ENCODE measurements at places on chromosomes 13 and 19. TPM values are rescaled to one million over a fixed set of nuclear protein-coding genes. Genes with fewer than 3 reads are reported as not detected.

Gene CTU1
- total RNA-seq: 5.6 TPM

DNA sequence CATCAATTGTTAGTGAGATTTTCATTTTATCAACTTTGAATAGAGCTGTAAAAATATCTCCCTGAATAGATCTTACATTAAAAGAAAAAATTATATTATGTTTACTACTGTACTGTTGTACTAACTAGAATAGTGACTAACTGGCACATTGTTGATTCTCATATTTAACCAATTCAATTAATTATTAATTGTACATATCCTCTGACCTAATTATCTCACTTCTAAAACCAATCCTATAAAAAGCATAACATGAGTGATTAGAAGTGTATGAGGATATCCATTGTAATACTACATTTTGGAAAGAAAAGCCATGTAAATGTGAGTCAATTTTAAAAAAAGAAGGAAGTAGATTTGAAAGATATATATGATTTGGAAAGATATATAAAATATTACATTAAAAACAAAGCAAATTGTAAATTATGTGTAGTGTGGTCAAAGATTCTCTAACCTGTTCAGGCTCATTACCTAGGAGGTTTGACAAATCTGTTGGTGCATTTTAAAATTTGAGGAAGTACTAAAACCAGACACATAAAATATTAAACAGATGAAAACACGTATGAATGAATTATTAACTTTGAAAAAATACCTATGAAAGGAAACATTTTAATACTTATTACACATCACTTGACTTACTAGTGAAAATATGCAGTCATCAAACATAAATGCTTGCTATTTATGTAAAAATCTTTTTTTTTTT is 829.8 kb upstream of the SLC10A2 start:
- DNase-seq: no peak

- no peak for DNase-seq
Observed at GRCh38 chr13:34733721-34734120, 208.3 kb upstream of the NBEA start.

- DNase-seq: no peak
Observed at GRCh38 chr19:21910318-21910717, 74.3 kb upstream of the ZNF43 start.

- DNase-seq: no peak
Observed at GRCh38 chr19:18777301-18778075, 13.6 kb downstream of the COMP start.

Gene ZMYM2
- 76.5 TPM for total RNA-seq

Gene NAT14
- 10.8 TPM for total RNA-seq

DNA sequence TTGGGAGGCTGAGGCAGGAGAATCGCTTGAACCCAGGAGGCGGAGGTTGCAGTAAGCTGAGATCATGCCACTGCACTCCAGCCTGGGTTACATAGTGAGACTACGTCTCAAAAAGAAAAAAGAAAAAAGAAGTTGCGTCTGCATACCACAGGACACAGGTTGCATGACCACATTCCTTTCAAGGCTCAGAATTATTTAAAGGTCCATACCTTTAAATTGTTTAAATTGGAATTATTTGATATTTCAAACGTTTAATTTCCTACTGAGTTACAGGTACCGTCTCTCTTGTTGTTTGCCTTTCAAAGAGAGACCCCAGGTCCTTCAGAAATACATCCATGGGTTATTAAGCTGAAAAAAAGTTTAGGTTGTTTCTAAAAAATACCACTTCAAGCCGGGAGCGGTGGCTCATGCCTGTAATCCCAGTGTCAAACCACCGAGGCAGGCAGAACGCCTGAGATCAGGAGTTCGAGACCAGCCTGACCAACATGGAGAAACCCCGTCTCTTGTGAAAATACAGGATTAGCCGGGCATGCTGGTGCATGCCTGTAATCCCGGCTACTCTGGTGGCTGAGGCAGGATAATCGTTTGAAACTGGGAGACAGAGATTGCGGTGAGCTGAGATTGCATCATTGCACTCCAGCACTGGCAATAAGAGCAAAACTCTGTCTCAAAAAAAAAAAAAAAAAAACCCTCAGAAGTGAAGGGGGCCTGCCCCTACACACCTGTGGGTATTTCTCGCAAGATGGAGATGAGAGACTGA is 18.6 kb downstream of the ZNF816 start:
- no peak for DNase-seq

- no peak for DNase-seq
Observed at GRCh38 chr13:53010374-53011105, 18.1 kb upstream of the OLFM4 start.

- DNase-seq: no peak
Observed at GRCh38 chr13:23671377-23671776, 101.2 kb downstream of the TNFRSF19 start.

DNA sequence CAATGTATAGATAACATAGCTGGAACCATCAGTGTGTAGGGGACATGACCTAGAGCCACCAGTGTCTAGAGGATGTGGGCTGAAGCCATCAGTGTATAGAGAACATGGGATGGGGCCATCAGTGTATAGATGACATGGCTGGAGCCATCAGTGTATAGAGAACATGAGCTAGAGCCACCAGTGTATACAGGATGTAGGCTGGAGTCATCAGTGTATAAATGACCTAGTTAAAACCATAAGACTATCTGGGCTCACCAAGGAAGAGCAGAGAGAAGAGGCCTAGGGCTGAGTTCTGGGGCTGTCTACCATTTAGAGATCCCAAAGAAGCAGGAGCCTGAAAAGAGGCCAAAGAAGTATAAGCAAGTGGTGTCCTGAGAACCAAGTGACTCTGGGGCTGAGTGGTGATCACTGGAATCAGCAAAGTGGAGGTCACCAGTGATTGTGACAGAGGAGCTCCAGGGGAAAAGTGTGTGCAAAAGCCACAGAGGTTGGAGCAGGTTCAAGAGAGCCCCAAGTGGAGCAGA is 41.0 kb downstream of the RFX2 start:
- no peak for DNase-seq

- DNase-seq: no peak
Observed at GRCh38 chr19:49287141-49287770, 37.7 kb downstream of the SLC6A16 start.

- DNase-seq: no peak
Observed at GRCh38 chr13:113034451-113035212, 65.6 kb downstream of the MCF2L start.

DNA sequence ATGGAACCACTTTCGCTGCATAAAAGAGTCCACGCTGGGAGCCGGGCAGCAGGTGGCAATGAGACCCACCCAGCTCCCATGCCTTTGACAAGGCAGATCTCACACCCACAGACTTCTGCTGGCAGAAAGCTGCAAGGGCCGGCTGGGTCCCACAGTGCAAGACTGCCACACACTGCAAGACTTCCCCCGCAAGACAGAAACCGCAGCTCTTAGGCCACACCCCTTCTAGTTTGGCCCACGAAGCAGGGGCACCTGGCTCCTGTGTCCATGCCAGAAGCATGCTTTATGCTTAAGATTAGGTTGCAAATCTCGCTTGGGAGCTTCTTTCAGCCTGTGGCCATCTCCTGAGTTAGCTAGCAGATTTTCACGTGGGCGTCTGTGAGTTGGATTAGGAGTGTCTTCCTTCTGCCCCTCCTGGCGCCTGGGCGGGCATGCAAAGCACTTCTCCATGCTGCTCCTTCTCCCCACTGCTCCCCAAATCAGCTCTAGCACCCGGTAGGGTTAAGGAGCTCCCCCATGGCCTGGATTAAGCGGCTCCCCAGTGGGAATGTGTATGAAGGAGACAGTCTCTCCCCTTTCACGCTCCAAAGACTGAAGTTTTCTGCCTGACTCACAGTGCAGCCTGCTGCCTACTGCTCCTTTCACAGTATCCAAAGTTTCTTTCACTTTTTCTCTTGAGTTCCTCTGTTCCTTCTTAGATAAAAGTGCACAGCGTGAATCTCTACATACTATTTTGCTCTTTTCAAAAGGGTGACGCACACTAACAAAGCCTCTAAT is 17.7 kb downstream of the GPC6 start:
- DNase-seq: no peak

GRCh38 chr13:79501538-79502232 is 20.7 kb downstream of the NDFIP2 start:
- DNase-seq: no peak

DNA sequence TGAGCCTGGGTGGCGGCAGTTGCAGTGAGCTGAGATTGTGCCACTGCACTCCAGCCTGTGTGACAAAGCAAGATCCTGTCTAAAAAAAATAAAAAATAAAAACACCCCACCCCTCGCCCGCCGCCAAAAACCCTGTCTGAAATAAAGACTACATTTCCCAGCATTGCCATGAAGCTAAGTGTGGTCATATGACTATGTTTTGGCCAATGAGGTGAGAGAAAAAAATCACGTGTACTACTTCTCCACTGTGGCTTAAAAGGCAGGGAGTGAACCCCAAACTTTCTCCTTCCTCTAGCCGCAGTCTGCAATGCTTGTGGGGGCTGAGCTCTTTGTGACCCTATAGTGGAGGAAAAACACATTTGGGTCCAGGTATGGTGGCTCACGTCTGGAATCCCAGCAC is 54.9 kb downstream of the COLGALT1 start:
- no peak for DNase-seq

GRCh38 chr13:73465617-73465971 is 406.8 kb downstream of the KLF5 start:
- DNase-seq: no peak

Data from breast epithelium (tissue), 4 donors.